ENCODE measurements at places on chromosomes 1 and 21.

DNA sequence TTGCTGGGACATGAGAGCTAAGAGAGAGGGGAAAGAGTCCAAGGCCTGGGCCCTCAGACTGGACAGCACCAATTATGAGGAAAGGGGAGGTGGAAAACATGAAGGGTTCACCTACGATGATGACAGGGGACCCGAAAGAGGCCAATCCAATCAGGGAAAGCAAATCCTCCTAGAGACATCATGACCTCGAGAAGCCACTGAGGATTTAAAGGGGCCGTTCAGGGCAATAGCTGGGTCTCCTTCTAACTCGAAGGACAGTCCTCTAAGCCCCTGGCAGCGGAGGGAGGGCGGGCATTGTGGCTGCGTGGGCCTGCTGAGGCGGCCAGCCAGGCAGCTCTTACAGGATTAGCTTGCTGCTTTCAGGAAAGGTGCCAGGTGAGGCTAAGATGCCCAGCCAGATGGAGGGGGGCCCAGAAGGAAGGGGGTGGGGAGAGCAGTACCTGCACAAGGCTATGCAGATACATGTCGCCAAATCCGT, 7.4 kb downstream of the MEF2D start:
- DNase-seq = no peak

DNA sequence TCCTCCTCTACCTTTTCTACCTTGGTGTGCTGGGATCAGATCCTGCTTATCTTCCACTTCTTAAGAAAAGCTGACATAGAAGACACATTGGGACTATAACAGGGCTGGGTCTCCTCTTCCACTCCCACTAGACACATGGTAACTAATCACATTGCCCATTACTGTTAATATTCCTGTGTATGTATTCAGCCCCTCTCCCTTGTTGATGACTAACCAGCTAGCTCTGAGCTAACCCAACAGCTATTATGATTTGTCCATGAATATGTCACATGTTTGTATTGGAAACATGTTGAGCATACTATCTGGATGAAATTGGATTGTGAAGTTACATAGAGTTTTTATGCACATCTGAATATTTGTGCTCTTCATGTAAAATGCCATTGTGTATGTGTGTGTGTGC, 52.9 kb downstream of the MPZL1 start:
- DNase-seq = no peak

GRCh38 chr1:5297180-5297885, 642.9 kb downstream of the AJAP1 start:
- DNase-seq = no peak

DNA sequence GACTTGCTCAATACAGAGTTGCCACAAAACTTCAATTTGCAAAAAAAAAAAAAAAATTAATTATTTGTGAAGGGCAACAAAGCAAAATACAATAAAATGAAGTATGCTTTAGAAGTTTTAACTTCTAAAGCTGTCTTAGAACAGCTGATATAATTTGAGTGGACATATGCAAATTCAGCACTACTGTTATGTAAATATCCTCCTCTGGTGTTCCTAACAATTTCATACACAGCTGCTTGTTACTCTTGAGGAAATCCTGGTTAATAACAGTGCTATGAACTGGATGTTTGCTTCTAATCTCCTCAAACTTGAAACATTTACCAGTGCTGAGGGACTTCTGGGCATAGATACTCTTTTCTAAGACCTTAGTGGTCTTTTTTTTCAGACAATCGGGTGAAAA, 69.6 kb upstream of the COL24A1 start:
- DNase-seq = no peak

GRCh38 chr1:205245096-205245495, 17.4 kb downstream of the TMCC2 start:
- no peak for DNase-seq

DNA sequence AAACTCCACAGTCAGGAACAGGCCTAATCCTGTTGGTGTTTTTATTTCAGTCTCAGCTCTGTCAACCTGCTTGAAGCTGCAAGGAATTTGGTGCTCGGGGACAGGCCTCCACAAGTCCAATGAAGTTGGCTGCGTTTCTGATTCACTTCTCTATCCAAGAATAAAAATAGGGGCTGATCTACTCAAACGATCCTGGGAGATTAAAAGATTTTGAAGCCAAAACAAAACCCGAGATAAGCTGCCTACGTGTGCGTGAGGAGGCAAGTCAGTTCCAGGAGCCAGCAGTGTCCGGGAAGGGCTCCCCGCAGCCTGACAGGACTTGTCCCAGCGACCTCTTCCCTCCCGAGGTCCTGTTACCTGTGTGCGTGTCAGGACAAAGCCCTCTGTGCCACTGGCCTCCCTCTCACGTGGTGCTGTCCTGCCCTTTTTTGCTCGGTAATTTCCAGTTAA, 98.0 kb downstream of the ETS2 start:
- no peak for DNase-seq

Data from NCI-H187 (cell line).